Kidney (tissue), 22 donors: ENCODE measurements at places on chromosomes 1 and 21. TPM values are rescaled to one million over a fixed set of nuclear protein-coding genes. Genes with fewer than 3 reads are reported as not detected.

The IGSF5 gene
- 0.24 TPM for polyA plus RNA-seq

The SYT6 gene
- polyA plus RNA-seq, result 1.7 TPM

The SYNC gene
- 1.4 TPM for polyA plus RNA-seq

The APCS gene
- 1.5 TPM for polyA plus RNA-seq

The C1orf53 gene
- polyA plus RNA-seq, result 8.9 TPM

The EDARADD gene
- 2.2 TPM for polyA plus RNA-seq

The TEDDM1 gene
- polyA plus RNA-seq, result not detected

The GMEB1 gene
- 4.0 TPM for polyA plus RNA-seq

The CGN gene
- 24.0 TPM for polyA plus RNA-seq

The TIE1 gene
- polyA plus RNA-seq, result 15.0 TPM

The TMEM9 gene
- polyA plus RNA-seq, result 166 TPM

The PROX1 gene
- 0.92 TPM for polyA plus RNA-seq
